ENCODE measurements at places on chromosomes 1 and 21.

DNA sequence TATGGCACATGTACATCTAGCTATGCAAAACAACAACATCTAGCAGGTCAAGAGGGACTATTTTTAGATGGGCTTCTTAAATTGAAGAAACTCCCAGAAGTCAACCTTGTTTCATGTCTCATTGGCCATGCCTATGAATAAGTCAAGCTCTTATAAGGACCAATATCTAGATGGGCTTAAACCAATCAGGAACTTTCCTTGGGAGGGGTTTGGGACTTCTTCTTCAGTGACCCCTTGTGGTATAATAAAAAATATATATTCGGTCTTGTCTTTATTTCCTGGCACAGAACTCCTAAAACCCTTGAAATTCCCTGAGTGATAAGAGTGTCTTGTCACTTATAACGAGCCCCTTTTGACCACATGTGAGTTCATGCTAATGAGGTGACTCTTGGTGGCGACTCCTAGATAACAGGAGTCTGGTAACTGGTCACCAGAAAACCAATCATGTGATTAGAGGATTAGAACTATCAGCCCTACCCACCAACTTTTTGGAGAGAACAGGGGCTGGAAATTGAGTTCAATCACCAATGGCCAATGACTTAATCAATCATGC, 218.3 kb downstream of the HHIPL2 start:
- no peaks in the 10 kb centered on the region for H3K27me3 ChIP-seq
- H3K4me3 ChIP-seq = no peak overlapping the region
- H3K27ac ChIP-seq = no peak overlapping the region

DNA sequence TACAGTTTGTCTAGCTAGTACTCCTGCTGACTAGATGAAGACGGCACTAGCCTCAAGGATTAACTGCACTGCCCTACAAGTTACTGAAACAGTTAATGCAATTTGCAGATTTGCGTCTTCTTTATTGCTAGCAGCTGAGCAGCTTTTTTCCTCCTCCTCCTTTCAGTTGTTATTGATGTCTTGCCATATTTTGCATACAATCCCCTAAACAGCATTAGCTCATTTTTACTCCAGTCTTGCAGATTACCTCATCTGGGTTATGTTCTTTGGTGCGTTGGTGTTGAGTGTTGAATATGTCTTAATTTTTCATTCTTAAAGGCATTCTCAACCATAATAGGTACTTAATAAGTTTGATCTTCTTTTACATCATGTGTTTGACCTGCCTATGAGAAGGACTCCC, 363.4 kb upstream of the LYPLAL1 start:
- H3K27ac ChIP-seq = no peak overlapping the region
- H3K27me3 ChIP-seq = no peaks in the 10 kb centered on the region
- H3K4me3 ChIP-seq = no peak overlapping the region
- no peaks in the 10 kb centered on the region for H3K4me1 ChIP-seq
- no peak for DNase-seq
- no peaks in the 10 kb centered on the region for H3K36me3 ChIP-seq

GRCh38 chr1:72253132-72253531, 29.2 kb downstream of the NEGR1 start:
- DNase-seq = no peak
- H3K27ac ChIP-seq = no peak overlapping the region
- H3K36me3 ChIP-seq = no peaks in the 10 kb centered on the region
- no peak overlapping the region for H3K4me3 ChIP-seq
- H3K27me3 ChIP-seq = no peaks in the 10 kb centered on the region
- no peaks in the 10 kb centered on the region for H3K4me1 ChIP-seq

GRCh38 chr1:172820475-172821158, 161.7 kb downstream of the FASLG start:
- DNase-seq = no peak
- no peaks in the 10 kb centered on the region for H3K36me3 ChIP-seq
- no peaks in the 10 kb centered on the region for H3K4me1 ChIP-seq
- H3K27ac ChIP-seq = no peak overlapping the region
- H3K4me3 ChIP-seq = no peak overlapping the region
- no peaks in the 10 kb centered on the region for H3K27me3 ChIP-seq

DNA sequence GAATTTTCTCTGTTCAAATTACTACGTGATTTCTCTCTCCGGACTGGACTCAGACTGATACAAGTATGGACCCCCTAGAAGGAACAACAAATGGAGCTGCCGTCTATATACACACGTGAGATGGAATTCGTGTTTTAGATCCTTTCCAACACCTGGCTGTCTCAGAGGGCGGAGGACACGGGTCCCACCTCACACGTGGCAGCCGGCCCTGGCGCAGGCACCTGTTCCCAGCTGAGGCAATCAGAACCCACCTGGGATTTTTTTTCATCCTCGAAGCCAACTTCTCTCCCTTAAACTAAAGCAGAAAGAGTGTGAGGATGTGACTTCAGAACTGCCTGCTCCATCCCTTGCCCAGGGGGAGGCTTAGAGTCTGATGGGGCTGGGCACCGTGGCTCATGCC, 34.1 kb upstream of the SCCPDH start:
- H3K4me1 ChIP-seq = no peaks in the 10 kb centered on the region
- H3K4me3 ChIP-seq = peak overlapping the region; percentile 39
- no peak overlapping the region for H3K27ac ChIP-seq
- H3K27me3 ChIP-seq = no peaks in the 10 kb centered on the region
- no peaks in the 10 kb centered on the region for H3K36me3 ChIP-seq
- no peak for DNase-seq

DNA sequence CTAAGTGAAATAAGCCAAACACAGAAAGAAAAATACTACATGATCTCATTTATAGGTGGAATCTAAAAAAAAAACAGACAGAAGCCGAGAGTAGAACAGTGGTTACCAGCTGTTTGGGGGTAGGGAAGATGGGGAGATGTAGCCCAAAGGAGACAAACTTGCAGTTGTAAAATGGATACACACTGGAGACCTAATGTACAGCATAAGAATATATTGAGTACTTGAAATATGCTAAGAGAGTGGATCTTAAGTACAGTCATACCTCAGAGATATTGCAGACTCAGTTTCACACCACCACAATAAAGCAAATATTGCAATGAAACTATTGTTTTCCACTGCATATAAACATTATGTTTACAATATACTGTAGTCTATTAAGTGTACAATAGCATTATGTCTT, 316.7 kb downstream of the LRRC40 start:
- H3K27me3 ChIP-seq = no peaks in the 10 kb centered on the region
- H3K27ac ChIP-seq = no peak overlapping the region
- no peak overlapping the region for H3K4me3 ChIP-seq
- no peak for DNase-seq
